ENCODE measurements at places on chromosomes 4 and X. TPM values are rescaled to one million over a fixed set of nuclear protein-coding genes. Genes with fewer than 3 reads are reported as not detected.

- H3K4me3 ChIP-seq = peak overlapping the region; percentile 92
- H3K27me3 ChIP-seq = peaks cover 51% of the 10 kb centered on the region
- peak overlapping the region; percentile 87 for H3K27ac ChIP-seq
- no peaks in the 10 kb centered on the region for H3K36me3 ChIP-seq
- DNase-seq = no peak
These were observed 507 bp downstream of the MFAP3L start for GRCh38 chr4:170025523-170026252.

DNA sequence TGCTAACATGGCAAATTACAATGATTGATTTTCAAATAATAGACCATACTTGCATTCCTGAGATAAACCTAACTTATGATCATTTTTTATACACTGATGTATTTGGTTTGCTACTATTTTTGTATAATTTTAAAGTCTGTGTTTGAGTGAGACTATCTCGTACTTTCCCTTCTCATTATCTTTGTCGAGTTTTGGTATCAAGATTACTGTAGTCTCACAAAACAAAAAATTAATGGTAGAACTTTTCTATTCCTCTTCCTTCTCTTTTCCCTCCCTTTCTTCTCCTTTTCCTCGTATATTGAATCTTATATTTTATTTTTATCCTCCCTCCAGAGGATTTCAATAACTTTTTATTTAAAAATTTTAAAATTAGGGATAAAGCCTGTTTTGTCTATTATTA lies 41.5 kb downstream of the RGS12 start:
- DNase-seq = no peak
- no peak overlapping the region for H3K27ac ChIP-seq
- H3K4me3 ChIP-seq = no peak overlapping the region
- H3K36me3 ChIP-seq = peaks cover 19% of the 10 kb centered on the region

GRCh38 chrX:12975991-12976558 lies 1.2 kb downstream of the TMSB4X start:
- peaks cover 20% of the 10 kb centered on the region for H3K36me3 ChIP-seq
- peaks cover 6% of the 10 kb centered on the region for H3K27me3 ChIP-seq
- peaks cover 23% of the 10 kb centered on the region for H3K4me1 ChIP-seq
- H3K27ac ChIP-seq = peak overlapping the region; percentile 96
- H3K4me3 ChIP-seq = peak overlapping the region; percentile 94
- DNase-seq = no peak

GRCh38 chr4:82712561-82712960 lies 86.0 kb downstream of the SCD5 start:
- no peak overlapping the region for H3K4me3 ChIP-seq
- no peak overlapping the region for H3K27ac ChIP-seq
- peaks cover 13% of the 10 kb centered on the region for H3K4me1 ChIP-seq
- H3K36me3 ChIP-seq = no peaks in the 10 kb centered on the region
- DNase-seq = no peak
- peaks cover 3% of the 10 kb centered on the region for H3K27me3 ChIP-seq

LDB2 gene
- 31.5 TPM for total RNA-seq

UGT2B17 gene
- total RNA-seq = not detected

All from type B pancreatic cell (in vitro differentiated cells).